ENCODE measurements at places on chromosomes 5 and 9. TPM values are rescaled to one million over a fixed set of nuclear protein-coding genes. Genes with fewer than 3 reads are reported as not detected.

GRCh38 chr5:168796593-168797580 is 217.7 kb upstream of the PANK3 start:
- DNase-seq = no peak

DNA sequence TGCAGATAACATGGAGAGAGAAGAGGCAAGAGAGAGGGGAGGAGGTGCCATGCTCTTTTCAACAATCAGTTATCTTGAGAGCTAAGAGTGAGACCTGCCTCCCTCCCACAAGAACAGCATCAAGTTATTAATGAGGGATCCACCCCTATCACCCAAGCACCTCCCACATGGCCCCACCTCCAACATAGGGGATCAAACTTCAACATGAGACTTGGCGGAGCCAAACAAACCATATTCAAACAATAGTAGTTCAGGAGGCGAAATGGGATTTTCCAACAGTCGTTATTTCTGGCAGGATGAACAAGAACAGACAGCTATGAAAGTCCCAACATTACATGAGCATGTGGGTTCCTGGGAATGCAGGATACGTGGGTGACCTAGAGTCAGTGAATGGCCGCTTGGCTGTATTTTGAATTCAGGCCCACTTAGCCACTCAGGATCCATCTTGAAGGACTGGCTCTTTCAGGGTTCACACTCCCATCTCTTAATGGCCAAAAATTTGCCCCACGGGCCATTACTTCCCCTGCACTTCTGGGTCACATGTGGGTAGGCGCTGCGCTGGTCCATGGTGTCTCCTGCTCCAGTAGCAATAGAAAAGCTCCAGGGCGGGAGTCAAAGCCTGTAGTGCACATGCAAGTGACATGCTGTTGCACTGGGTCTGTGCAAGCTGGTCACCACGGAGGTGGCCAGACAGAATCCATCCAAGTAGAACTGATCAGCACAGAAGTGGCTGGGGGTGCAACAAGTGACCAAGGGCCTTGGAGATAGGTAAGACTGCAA is 7.1 kb upstream of the FAF2 start:
- DNase-seq = no peak

- DNase-seq = no peak
Observed at GRCh38 chr9:109997682-109998081, 210.3 kb downstream of the C9orf152 start.

GRCh38 chr9:115969096-115969495 is 184.5 kb upstream of the PAPPA start:
- no peak for DNase-seq

DNA sequence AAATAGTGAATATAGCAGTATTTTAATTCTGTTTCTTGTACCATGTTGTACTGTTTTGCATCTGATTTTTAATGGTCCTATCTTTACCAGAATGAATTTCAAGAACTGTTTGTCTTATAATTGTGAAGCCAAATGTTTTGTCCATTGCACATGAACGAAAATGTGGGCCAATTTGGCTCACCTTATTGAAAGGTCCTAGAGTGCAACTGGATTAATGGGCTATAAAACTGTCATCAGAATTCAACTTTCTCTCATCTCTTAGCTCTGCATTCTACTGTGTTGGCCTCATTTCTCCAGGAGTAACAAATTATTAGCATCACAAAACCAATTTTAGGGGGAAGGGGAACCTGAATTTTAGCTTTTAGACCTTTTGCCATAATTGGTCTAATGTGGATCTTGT is 179.4 kb upstream of the NUDT12 start:
- DNase-seq = no peak

DNA sequence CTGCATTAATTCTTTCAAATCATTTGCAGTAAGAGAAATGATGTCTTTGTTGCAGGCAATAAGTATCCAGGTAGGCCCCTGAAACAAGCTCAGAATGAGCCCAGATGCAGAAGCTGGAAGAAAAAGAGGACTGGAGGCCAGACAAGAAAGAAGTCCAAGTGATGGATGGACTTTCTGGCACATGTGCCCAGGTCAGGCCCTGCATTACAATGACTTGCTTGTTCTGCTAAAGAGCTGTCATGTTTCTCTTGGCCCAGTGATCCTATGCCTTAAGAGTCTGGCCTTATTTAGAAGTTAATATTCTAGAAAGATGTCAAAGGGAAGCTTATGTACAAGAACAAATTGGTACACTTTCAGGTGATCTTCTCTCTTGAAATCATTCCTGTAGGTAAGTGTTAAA is 64.8 kb downstream of the DPYSL3 start:
- no peak for DNase-seq

DNA sequence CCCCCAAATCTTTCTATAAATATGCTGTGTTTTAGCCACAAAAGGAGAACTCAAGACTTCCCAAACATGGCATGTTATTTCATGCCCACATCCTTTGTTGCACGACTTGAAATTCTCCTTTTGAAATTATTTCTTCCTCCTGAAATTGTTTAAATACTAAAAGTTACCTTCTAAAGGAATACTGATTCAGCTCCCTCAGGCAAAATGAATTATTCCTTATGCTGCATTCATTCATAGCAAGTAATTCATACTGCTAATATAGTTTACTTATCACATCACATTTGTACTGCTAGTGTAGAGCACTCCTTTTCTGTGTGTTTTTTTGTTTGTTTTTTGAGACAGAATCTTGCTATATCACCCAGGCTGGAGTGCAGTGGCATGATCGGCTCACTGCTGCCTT is 45.7 kb downstream of the BHMT start:
- DNase-seq = no peak

- no peak for DNase-seq
Observed at GRCh38 chr5:129656952-129657351, 90.9 kb upstream of the MINAR2 start.

DNA sequence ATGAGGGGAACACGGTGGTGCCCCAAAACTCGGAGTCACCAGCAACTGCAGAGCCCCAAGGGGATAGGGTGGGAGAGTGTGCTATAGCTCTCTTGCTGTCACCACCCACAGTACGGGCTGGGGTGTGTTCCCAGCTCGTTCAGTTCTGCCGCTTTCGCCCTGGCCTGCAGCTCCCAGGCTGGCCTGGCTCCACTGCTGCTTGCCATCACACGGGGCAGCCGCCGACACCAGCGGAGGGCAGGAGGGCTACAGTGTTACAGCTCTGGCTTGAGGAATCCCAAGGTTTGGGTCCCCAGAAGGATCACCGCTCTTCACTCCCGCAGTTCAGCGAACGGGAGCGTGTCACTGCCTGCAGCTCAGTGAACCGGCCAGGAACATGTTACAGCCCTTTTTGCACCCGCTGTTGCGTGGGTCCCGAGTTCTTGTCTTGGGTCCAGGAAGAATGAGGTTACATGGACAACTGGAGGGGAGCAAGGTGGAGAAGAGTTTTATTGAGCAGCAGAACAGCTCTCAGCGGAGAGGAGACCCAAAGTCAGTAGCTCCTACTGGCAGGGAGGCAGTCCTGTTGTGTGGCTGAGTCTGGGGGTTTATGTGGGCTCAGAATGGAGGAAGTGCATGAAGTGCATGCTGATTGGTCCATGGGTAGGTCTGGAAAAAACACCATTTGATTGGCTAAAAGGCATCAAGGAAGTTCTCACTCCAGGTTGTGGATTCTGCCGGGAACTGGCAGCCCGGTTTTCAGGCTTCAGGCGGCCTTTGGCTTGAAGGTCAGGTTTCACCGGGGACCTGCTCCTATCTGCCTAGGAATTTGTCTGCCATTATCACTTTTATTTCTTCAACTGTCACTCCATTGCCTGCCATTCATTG is 113.4 kb downstream of the EHMT1 start:
- no peak for DNase-seq

GRCh38 chr5:22846693-22847092 is 6.5 kb downstream of the CDH12 start:
- DNase-seq = no peak

DNA sequence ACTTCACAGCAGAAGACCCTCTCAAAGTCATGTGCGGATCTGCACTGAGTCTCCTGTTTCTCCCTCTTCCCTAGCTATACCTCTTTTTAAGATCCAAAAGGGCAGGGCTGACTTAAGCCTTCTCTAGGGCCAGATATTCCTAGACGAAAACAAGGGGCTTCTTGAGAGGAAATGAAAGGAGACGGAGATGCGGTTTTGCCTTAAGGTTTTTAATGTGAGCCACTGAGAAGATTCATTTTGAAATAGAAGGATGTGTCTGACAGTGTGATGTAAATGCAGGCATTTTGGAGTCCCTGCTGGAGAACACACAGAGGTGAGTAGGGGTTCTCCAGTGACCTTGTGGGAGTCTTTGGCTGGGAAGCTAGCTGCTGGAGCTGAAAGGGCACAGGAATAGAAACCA is 15.6 kb upstream of the IL12B start:
- DNase-seq = no peak

DNA sequence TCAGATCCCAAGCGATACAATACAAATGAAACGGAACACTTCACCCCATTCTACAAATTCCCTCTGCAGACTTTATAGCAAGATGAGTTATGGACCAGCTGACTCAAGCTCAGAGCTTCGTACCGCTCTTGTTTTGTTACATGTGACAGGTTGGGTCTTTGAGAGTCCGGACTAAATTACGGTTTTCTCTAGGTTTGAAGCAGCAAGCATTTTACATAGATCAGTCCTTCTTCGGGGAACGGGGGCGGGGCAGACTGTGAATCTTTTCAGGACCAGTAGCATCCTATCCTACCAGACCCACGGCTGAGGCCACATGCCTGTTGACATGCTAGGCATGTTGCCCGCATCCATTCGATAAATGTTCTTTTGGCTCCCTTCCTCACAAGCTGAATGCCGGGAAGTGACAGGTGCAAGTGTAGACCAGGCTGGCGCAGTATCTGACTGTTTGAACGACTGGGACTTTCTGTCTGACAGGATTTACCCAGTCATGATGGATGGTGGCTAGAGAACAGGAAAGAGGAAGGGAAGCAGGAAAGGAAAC is 811.0 kb upstream of the GRAMD2B start:
- peak; percentile 39 for DNase-seq

GRCh38 chr9:123561046-123561445 is 205.0 kb downstream of the CRB2 start:
- no peak for DNase-seq

- no peak for DNase-seq
Observed at GRCh38 chr5:176844706-176845391, 34.5 kb downstream of the UNC5A start.

GRCh38 chr9:87075537-87075936 is 128.2 kb upstream of the GAS1 start:
- no peak for DNase-seq

DNA sequence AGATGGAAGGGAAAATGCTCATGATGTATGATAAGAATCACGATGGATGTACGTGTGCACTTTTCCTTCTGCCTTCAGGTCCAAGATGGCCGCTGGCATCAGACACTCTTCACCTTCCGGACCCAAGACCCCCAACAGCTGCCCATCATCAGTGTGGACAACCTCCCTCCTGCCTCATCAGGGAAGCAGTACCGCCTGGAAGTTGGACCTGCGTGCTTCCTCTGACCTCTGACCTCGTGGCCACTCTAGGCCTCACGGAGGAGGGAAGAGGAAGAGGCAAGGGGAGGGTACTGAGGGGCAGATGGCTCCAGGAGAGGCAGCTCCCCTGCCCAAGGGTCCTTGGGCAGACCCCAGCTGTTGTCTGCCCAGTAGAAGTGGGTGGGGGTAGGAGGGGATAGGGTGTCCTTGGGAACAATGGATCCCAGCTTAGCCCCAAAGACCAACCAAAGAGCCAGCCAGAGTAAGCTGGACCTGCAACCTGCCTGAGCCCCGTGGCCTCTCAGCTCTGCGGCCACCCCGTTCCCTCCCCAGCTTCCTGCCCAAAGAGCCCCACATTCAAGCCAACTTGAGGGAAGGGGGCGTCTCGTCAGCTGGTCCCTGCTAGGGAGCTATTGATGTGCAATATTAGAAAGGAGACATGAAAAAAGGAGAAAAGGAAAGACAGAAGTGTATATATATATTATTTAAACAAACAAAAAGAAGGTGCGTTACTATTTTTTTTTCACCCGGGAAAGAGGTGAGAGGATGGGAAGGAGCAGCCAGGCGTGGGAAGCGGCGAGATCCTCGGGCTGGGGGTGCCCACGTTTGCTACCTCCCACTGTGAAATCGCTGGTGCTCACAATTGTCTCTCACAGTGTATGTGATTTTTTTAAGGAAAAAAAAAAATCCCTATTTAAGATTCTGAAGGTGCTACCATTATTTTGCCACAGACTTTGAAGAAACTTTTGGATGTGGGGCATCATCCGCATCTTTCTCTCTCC is 12.1 kb upstream of the ORM1 start:
- no peak for DNase-seq

DNA sequence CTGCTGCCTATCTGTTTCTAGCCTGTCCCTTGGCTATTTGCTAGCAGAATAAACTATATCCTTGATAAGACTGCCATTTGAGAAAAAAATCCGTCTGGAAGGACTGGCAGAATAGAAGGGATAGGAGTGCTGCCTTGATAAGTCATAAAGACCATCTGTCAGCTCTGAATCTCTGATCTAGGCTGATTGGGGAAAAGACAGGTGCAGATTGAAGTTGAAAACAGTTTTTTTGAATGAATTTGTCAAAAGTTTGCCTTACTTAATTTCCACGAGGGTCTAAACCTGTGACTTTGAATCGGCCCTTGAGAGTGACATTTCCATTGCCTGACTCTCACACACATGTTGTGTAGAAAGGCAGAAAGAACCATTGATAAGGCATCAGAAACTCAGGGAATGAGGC is 218.6 kb downstream of the MAN2A1 start:
- no peak for DNase-seq

DNA sequence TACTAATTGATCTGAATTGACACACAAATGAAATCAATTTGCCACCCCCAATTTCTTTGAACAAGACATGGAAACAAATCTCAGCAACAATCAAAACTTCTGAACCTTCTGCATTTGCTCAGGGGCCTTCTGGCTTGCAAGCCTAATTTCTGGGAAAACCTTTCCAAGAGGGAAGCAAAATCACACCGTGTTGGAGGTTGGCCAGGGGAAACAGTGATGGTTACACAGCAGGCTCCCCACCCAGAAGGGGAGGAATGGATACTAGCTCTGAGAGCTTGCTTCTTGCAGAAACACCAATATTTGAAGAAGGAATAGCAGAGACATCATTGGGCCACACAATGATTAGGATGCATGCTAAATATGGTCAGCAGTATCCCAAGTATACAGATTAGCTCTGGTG is 488.6 kb upstream of the TRPC7 start:
- DNase-seq = no peak

- no peak for DNase-seq
Observed at GRCh38 chr5:173242079-173242478, 7.1 kb upstream of the NKX2-5 start.

- no peak for DNase-seq
Observed at GRCh38 chr5:145855763-145856267, 17.0 kb downstream of the GRXCR2 start.

Gene C5orf52
- not detected for total RNA-seq

Gene PCDHA3
- total RNA-seq = 0.20 TPM

Gene FOXD4L3
- not detected for total RNA-seq

Gene CHSY3
- 9.6 TPM for total RNA-seq

Gene FAM78A
- total RNA-seq = 3.6 TPM

Gene CA9
- 2.2 TPM for total RNA-seq

Gene CCNJL
- total RNA-seq = 3.2 TPM

Gene NDUFA8
- 27.1 TPM for total RNA-seq

Gene FGFR4
- 6.4 TPM for total RNA-seq

Gene GMCL2
- not detected for total RNA-seq

Gene DMGDH
- total RNA-seq = 3.3 TPM

Gene NR5A1
- total RNA-seq = not detected

Data from skin of body (tissue), 3 donors.